ENCODE measurements at places on chromosomes 6 and 20.
A peak's percentile ranks its signal among the peaks of the same experiment; 100 is the strongest.

- DNase-seq = no peak
These were observed 21.2 kb downstream of the THEMIS start for GRCh38 chr6:127879685-127880084.

- peak; percentile 14 for DNase-seq
These were observed 128.9 kb downstream of the FOXC1 start for GRCh38 chr6:1738558-1739081.

DNA sequence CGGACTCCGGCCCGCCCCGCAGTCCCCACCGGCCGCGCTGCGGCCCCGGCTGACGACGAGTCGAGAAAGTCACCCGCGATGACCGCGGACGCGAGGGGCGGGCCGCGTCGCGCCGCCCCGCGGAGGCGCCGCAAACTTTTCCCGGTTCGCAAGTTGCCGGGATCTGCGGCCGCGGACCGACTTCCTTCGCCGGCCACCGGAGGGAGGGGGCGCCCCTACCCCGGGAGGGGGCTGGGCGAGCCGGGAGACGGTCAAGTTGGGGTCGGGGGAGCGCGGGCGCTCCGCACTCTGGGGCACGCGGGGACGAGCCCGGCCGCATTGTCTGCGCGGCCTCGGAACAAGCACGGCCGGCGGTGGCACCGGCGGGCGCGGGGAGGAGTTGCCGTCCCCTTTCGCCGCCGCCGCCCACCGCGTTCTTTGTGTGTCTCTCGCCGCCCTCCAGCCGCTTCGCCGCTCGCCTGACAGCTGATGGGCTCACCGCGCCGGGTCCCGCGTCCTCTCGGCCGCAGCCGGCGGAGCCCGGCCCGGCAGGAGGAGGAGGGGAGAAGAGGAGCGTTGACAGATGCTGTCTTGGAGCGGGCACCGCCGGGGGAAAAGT is 131.6 kb downstream of the OGFRL1 start:
- DNase-seq = peak; percentile 23

GRCh38 chr20:48592107-48592940 is 235.5 kb downstream of the PREX1 start:
- DNase-seq = no peak

- no peak for DNase-seq
These were observed 2.9 kb upstream of the PNISR start for GRCh38 chr6:99427988-99428387.

GRCh38 chr6:11368760-11369159 is 136.3 kb upstream of the NEDD9 start:
- no peak for DNase-seq

GRCh38 chr6:138970159-138970558 is 17.9 kb downstream of the REPS1 start:
- no peak for DNase-seq

GRCh38 chr20:2342243-2342642 is 38.5 kb upstream of the TGM6 start:
- no peak for DNase-seq

DNA sequence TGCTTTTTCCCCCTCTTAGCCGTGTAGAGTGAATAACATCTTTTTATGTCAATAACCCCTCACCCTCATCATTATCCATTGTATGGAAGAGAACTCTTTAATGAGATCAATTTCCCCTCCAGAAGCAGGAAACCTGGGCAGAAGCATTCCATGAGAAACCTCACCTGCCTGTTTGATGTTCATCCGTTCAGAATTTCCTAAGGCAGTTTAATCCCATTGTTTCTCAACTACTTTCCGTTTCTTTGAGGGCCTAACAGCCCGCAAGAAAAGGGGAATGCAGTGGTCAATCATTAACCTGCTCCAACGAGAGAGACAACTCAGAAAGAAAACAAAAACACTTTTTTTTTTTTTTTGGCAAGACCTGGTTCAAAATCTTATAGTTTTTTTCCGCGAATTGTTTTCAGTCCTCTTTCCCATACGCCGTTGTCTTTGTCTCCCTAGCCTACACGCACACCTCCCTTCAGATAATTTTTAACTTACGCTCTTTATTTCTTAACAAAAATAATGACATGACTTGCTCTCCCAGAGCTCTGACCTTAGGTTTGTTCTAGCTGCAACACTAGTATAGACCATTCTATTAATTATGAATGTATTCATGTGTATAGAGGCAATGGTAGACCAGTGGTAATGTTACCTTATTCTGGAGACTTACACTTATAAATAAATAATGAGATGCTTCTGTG is 25.6 kb upstream of the ID4 start:
- DNase-seq = no peak

DNA sequence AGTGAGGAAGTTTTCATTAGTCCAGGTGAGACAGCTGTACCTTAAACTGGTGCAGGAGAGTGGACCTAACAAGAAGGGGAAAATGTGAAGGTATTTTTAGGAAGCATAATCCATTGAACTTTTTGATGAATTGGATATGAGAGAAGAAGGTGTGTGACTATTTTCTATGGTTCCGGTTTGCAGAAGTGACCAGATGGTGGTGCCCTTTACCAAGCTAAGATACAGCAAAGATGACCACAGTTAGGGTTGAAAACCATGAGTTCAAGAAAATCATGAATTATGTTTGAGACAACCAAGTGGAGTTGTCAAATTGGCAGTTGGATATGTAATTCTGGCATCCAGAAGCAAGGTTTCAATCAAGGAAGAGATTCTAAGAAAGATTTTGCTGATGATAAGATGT is 61.9 kb upstream of the NRSN1 start:
- peak; percentile 13 for DNase-seq
